ENCODE measurements at places on chromosomes 5 and 9.

- DNase-seq: no peak
These were observed 573.2 kb downstream of the CCDC171 start for GRCh38 chr9:16126042-16126441.

DNA sequence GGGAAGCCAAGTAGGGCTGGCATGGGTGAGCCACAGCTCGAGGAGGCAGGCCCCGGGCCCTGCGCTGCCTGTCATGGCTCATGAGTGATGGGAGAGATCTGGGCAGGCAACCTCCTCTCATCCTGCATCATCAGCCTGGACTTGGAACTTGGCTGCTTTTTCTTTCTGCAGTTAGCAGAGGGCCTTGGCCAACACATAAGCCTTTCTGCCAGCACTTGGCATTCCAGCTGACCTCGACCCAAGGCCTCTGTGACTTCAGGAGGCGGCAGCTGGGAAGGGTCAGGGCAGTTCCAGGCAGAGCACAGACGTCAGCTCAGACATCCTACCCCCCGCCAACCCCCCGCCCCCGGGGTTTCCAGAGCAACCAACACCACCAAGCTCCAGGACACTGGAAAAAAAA is 7.6 kb downstream of the S1PR3 start:
- no peak for DNase-seq

DNA sequence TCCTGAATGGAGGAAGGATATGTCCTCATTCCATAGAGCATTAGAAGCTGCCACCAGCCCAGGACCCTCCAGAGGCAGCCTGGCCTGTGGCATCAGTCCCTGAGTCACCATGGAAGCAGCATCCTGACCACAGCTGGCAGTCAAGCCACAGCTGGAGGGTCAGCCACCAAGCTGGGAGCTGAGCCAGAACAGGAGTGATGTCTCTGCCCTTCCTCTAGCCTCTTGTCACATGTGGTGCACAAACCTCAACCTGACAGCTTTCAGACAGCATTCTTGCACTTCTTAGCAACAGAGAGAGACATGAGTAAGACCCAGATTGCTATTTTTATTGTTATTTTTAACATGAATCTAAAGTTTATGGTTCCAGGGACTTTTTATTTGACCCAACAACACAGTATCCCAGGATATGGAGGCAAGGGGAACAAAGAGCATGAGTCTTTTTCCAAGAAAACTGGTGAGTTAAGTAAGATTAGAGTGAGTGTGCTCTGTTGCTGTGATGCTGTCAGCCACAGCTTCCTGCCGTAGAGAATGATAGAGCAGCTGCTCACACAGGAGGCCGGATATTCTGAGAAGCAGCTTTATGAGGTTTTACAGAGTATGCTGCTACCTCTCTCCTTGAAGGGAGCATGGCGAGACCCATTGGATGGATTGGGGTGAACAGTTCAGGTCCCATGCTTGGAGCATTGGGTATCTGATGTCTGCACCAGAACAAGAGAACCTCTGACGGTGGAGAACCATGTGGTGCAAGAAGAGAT is 13.0 kb upstream of the CYFIP2 start:
- DNase-seq: peak; percentile 46

DNA sequence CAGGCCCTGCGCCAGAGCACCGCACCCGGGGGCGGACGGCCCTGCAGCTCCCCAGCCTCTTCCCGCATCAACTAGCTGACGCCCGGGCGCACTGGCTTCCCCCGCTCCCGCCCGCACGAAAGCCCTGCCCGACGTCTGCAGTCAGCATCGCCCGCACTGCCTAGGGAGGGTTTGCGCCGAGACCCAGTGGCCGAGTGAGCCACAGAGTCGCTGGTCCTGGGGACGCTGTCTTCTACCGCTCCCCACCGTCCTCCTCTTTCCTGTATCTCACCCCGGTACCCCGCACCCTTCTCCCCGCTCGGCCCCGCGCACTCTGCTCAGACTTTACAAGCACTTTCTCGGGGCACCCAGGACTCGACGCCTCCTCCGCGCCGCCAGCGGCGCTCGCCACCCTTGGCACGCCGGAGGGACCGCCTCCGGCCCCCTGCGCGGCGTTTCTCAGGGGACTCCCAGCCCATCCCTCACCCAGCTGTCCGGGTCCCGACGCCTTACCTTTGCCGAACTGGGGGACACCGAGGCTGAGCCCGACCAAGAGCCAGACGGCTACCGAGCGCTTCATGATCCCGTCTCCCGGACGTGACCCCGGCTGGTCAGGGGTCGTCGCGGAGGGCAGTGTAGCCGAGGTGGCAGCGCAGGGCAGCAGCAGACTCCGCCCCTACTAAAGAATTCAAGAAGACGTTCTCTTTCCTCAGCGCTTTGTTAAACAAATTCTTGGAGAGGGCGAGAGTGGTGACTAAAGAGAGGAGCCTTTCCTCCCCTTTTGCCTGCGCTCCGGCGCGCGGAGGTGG is 670 bp downstream of the EDIL3 start:
- no peak for DNase-seq

DNA sequence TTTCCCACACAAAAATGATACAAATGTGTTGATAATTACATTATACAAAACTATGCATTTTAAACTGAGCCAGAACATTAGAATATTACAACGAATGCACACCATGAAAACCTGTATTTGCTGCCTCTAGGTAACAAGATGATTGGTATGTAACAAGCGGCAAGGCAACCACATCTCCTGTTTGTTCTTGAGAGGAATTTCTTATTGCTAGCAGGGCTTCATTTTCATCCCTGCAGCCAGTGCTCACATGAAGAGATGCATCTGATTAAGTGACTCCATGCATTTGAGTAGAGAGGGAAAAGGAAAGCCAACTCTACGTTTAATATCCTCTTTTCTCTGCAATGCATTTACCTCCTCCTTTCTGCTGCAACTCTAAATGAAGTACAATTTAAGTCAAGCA is 36.6 kb downstream of the FRMD3 start:
- no peak for DNase-seq

DNA sequence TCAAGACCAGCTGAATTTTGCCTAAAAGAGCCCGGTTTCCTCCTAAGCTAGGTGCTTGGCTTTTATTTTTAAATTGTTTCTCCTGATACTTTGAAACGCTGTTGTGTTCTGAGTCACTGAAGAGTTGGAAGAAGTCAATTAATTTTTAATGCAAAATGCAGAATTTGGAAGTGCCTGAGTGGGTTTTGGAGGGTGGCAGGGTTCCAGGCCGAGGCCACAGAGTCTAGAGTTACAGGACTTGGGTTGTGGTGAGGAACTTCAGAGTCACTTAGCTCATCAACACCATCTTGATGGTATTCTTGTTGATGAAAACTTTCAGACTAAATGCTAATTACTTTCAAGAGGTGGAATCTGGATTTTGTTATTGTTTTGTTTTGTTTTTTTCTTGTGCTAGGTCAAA is 130.6 kb downstream of the PDZD2 start:
- DNase-seq: no peak

GRCh38 chr9:12652973-12653372 is 40.2 kb upstream of the TYRP1 start:
- DNase-seq: no peak

GRCh38 chr5:102617191-102618187 is 118.7 kb upstream of the SLCO6A1 start:
- DNase-seq: no peak

- DNase-seq: no peak
These were observed 4.2 kb downstream of the B4GALT7 start for GRCh38 chr5:177604116-177604521.

- DNase-seq: no peak
These were observed 195.0 kb downstream of the PBX3 start for GRCh38 chr9:125942125-125942524.

DNA sequence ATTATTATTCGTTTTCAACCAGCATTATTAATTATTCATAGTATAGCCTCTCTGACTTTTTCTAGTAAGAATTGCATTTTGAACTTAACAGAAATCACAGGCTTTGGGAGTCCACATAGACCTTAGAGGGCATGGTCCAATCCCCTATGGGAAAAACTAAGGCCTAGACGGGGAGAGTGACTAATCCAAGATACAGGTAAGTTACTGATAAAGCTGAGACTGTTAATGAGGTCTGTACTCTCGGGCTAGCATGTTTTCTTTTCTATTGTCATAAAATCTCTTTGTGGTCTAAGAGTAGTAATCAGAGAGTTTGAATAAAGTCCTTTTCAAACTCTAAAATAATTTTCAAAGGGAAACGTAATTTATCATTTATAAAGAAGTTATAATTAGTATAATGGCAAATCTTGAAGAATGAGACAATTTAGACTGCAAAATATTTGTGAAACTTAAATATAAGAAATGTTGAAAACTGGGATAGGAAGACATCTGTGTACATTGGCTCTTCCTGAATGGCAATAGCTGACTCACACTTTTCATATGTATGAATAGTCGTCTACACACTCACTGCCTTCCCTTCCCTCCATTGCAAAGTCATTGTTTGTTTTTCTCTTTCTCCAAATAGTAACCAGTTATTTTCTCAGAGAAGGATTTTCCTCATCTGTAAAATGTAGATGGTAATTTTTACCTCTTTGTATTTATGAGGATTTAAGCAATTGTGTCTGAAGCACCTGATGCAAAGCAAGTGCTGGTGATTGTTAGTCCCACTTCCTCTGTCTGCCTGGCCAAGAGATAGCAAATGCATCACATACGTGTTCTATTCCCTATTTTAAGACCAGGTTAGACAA is 207.9 kb upstream of the CD180 start:
- no peak for DNase-seq

DNA sequence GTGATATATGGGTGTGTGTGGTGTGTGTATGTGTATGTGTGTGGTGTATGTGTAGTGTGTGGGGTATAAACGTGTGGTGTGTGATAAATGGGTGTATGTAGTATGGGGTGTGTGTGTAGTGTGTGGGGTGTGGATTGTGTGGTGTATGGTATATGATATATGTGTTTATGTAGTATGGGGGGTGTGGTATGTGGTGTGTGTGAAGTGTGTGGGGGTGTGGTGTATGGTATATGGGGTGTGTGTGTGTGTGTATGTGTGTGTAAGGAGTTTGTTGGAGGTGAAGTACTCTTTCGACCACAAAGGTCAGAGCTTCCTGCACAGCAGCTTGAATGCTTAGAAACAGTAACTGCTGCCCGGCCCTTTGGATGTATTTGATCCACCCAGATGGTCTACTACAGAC is 145.2 kb upstream of the IQGAP2 start:
- no peak for DNase-seq

DNA sequence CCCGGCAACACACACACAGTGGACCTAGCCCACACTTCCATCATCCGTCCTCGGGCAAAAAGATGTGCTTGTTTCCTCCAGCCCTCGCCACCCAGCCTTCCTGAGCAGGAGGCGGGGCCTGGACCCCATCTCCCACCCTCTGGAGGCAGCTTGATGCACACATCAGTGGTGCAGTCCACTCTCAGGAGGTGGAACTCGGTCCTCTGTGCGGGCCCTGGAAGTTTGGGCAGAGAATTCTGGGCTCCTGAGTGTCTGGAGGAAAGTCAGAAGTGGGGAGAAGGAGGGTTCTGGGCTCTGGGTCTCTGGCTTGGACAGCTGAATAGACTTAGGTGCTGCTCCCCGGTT is 54.0 kb upstream of the NEURL1B start:
- DNase-seq: no peak

GRCh38 chr5:38853753-38854470 is 8.1 kb downstream of the OSMR start:
- DNase-seq: no peak

DNA sequence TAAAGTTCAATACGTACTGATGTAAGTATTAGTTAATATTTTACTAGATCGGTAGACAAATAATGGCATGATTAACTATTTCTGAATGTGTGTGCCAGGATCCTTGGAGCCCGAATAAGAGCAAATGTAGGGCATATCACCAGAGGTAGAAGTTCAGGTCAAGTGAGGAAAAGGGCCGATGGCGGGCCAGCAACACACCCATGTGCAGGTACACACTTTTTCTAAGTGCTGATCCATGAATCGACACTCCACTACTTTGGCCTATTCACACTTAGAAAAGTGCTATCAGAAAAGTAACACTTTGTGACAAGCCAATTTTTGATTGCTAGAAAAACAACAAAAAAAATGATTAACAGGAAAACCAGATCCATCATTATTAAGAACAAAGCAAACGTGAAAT is 150.3 kb downstream of the AUH start:
- no peak for DNase-seq

GRCh38 chr5:173922527-173922926 is 34.4 kb downstream of the CPEB4 start:
- no peak for DNase-seq

DNA sequence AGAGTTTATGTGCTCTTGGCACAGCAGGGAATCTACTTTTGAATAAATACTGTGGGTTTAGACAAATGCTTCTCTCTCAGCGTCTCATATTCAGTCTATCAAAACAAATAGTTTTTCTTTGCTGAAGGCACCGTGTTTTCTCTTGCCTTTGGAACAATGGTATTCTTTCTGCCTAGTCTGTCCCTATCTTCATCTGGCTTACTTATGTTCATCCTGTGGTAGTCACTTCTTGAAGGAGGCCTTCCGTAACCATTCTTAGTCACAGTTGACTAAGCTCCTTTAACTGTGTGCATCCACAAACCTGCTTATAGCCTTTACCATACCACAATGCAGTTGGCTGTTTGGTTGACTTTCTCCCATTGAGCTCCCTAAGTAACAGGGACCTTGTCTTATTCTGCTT is 45.9 kb downstream of the LARP1 start:
- no peak for DNase-seq
